ENCODE measurements at places on chromosomes 7 and 10.

DNA sequence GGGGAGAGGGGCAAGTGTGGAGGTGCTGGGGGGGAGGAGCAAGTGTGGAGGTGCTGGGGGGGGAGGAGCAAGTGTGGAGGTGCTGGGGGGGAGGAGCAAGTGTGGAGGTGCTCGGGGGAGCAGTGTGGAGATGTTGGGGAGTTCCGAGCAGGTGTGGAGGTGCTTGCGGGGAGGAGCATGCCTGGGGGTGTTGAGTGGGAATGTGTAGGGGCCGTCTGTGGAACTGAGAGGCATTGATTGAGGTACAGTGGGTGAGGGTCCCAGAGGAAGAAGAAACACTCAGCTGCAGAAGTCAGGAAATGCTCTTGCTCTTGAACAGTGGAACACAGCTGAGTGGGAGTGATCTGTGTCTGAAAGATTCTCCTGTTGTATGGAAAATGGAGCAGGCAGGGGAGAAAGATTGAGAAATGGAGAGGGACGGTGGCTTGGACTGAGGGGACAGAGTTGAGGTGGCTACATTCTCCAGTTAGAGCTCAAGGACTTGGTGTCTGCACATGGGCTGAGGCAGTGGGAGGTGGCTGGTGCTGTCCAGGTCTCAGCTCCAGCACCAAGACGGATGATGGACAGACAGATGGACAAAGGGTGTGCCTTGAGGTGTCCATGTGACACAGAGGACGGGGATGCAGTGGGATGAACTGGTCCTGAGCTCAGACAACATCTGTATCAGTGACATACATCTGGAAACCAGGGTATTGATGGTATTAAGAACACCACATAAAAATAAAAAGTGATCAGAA, 25.2 kb upstream of the NCAPG2 start:
- no peak for DNase-seq

DNA sequence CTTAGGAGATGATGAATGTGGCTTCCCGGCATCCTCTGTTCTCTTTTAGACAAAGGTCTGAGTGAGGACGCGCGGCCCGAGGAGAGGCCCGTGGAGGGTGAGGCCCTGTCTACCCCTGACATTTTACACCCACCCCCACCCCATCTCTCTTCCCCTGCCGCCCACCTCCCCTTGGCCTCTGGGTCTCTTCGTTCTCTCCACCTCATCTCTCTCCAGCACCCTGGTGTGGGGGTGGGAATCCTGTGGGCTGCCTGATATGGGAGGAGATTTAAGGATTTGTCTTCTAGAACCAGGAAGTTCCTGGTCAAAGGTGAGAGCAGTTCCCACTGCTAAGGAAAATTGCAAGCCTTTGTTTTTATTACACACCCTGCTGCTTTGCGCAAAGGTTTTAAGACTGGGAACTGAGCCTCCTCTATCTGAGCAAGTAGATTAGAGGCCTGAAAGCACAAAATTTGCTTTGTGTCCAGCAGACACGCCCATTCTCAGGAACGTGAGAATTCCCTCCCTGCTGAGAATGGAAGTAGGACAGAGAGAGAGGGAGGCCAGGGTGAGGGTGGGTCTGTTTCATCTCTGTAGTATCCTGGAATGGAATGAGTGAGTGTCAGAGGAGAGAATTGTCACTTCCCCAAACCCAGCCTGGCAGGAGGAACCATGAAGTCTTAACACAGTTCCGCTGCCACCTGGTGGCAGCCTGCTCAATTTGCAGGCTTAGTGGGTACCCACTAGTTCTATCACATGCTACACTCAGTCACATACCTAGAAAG, 91.2 kb downstream of the GTF2IRD1 start:
- DNase-seq = no peak

- DNase-seq = no peak
These were observed 28.2 kb downstream of the IL15RA start for GRCh38 chr10:5949009-5949759.

- no peak for DNase-seq
These were observed 1.1 kb downstream of the TBX20 start for GRCh38 chr7:35252612-35253459.

GRCh38 chr7:19957664-19958063, 184.2 kb upstream of the TMEM196 start:
- DNase-seq = no peak

- DNase-seq = no peak
These were observed 382.4 kb downstream of the ARL4A start for GRCh38 chr7:13069841-13070240.

DNA sequence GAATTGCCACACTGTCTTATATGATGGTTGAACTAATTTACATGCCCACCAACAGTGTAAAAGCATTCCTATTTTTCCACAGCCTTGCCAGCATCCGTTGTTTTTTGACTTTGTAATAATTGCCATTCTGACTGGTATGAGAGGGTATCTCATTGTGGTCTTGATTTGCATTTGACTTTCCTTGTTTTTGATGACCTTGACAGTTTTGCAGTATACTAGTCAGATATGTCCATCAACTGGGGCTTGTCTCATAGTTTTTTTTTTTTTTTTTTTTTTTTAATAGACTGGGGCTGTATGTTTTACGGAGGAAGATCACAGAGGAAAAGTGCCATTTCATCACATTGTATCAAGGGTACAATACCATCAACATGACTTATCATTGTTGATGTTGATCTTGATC, 220.6 kb downstream of the ANK3 start:
- DNase-seq = no peak

DNA sequence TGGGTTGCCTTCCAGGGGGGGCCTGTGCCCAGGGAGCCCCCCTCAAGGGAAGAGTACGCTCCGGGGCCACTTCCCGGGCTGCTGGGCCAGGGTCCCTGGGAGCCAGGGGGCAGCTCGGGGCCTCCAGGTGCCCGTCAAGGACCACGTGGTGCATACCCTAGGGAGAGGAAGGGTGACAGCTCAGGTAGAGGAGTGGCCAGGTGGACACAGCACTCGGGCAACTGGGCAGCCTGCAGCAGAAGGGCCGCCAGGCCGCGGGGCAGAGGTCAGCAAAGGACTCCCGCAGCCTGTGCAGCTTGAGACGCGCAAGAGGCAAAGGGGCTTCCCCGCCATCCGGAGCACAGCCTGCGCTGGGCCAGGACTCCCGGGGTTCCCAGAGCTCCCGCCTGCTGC, 26.4 kb downstream of the AP5Z1 start:
- no peak for DNase-seq

GRCh38 chr10:93903051-93903450, 9.3 kb downstream of the SLC35G1 start:
- no peak for DNase-seq

- DNase-seq = no peak
These were observed 39.6 kb upstream of the ELMO1 start for GRCh38 chr7:37488163-37488764.

DNA sequence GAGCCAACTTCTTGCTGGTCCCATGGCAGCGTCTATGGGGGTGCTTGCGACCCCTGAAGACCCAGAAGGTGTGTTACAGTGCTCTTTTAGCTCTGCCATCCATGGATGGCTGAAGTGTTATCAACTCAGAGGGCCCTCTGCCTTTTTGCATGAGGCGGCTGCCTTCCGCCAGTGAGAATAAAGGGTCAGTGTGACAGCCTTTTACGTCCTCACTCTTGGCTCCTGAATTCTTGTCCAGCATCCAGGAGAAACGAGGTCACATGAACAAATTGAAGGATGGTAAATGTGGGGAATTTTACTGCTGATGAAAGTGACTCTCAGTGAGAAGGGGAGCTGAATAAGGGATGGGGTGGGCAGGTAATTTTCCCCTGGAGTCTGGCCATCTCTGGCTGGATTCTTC, 24.1 kb downstream of the SSMEM1 start:
- DNase-seq = no peak

GRCh38 chr7:33706771-33707200, 198.6 kb upstream of the BMPER start:
- no peak for DNase-seq

DNA sequence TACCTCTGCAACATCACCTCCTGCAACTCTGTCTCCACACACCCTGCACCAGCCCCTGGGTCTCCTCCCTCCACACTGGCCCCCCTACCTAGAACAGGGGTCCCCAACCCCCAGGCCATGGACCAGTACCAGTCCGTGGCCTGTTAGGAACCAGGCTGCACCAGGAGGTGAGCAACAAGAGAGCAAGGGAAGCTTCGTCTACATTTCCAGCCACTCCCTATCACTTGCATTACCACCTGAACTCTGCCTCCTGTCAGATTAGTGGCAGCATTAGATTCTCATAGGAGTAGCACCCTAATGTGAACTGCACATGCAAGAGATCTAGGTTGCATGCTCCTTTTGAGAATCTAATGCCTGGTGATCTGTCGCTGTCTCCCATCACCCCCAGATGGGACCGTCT, 108.8 kb upstream of the WDR11 start:
- DNase-seq = no peak

GRCh38 chr10:61548364-61548763, 95.2 kb upstream of the TMEM26 start:
- DNase-seq = no peak

- DNase-seq = no peak
These were observed 41.3 kb downstream of the PAPOLB start for GRCh38 chr7:4820405-4820966.

GRCh38 chr7:74606909-74607510, 50.5 kb upstream of the GTF2I start:
- DNase-seq = no peak

GRCh38 chr10:131635564-131636015, 265.2 kb upstream of the PPP2R2D start:
- DNase-seq = peak; percentile 5

- no peak for DNase-seq
These were observed 126.0 kb downstream of the KCNMA1 start for GRCh38 chr10:77511498-77512218.

- DNase-seq = no peak
These were observed 592.7 kb downstream of the PARD3 start for GRCh38 chr10:34222359-34222758.

GRCh38 chr10:42816912-42817311, 34.3 kb downstream of the BMS1 start:
- no peak for DNase-seq

GRCh38 chr7:5869691-5870090, 10.9 kb upstream of the OCM start:
- DNase-seq = no peak

DNA sequence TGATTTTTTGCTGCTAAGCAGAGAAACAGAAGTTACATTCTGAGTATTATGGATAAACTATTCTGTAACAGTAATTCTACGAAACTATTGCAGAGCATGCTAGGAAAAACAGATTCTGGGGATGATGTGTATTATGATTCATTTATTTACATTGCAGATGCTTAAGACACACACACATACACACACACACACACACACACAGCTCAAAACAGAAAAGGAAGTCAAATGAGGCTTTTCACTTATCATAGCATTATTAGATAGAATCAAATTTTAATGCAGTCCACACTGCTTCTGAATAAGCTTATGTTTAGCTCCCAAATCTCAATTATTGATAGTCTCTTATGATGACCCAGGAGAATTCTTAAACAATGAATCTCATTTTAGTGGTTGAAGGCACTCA, 307.2 kb downstream of the HGF start:
- DNase-seq = no peak

DNA sequence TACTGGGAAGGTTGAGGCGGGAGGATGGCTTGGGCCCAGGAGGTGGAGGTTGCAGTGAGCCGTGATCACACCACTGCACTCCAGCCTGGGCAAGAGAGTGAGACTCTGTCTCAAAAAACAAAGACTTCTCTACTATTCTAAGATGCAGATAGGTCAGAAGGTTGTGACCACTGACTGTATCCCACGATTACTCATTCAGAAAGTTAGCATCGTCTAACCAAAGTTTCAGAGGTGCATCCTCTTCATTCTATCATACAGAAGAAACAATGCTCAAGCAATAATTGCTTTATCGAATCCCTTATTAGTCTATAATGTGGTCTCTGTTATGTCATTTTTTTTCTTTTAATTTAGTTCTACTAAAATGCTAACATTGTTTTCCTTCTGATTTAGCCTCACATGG, 348.7 kb upstream of the LRGUK start:
- no peak for DNase-seq

- no peak for DNase-seq
These were observed 451.3 kb upstream of the MBL2 start for GRCh38 chr10:53223851-53224250.

GRCh38 chr10:132096863-132097478, 31.2 kb downstream of the JAKMIP3 start:
- DNase-seq = no peak

- no peak for DNase-seq
These were observed 425.6 kb downstream of the PAXIP1 start for GRCh38 chr7:154577141-154577873.

GRCh38 chr10:29835055-29835454, 200.3 kb upstream of the SVIL start:
- no peak for DNase-seq

GRCh38 chr10:49605939-49606509, 4.1 kb upstream of the SLC18A3 start:
- DNase-seq = no peak

DNA sequence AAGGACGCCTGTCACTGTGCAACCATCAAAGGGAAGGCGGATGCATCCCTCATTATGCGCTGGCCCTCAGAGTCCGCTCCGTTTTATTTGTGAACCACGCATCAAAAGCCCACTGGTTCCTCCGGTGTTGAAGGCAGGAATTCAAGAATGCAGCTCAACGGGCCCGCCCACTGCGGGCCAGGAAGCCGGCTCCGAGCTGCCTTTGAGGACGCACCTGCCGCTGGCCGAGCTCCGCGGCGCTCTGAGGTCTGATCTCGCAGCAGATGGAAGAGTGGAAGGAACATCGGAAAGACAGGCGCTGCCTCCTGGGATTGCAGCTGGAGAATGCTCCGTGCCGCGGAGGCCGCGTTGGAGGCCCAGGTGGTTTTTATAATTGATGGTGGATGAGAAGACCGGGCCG, 56.9 kb upstream of the ADGRA1 start:
- DNase-seq = no peak

DNA sequence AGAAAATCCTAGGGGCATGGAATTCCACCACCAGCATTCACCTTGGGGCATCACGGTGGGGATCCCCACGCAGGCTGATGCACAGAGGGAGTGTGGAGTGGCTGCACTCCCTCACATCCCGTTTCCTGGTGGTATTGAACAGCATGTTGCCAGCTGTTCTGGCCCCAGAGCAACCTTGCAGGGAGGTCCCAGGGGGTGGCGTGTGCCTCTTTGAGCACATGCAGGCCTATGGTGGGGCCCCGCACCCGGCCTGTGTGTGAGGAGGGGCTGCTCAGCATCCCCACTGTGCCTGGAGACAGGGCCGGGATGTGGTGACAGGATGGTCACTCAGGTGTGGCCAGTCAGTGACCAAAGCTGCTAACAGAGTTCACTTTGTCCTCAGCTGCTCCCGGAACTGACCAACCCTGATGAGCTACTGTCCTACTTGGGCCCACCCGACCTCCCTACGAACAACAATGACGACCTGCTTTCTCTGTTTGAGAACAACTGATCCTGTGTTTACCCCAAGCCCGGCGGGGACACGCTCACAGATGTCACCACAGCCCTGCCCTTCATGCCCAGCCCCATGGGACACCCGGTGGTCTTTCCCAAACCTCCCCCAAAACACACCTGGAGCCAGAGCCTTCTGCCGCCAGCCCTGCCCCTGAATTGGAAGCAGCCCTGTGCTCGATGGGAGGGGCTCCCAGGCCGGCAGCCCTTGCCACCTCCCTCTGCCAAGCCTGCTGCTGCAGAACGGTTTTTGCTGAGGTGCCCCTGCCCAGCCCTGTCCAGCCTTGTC, 18.7 kb downstream of the ZMIZ2 start:
- no peak for DNase-seq

GRCh38 chr10:96380821-96381220, 22.0 kb upstream of the OPALIN start:
- DNase-seq = no peak
